Myocyte (in vitro differentiated cells): ENCODE measurements at places on chromosomes 4 and X. TPM values are rescaled to one million over a fixed set of nuclear protein-coding genes. Genes with fewer than 3 reads are reported as not detected.
A peak's percentile ranks its signal among the peaks of the same experiment; 100 is the strongest.

DNA sequence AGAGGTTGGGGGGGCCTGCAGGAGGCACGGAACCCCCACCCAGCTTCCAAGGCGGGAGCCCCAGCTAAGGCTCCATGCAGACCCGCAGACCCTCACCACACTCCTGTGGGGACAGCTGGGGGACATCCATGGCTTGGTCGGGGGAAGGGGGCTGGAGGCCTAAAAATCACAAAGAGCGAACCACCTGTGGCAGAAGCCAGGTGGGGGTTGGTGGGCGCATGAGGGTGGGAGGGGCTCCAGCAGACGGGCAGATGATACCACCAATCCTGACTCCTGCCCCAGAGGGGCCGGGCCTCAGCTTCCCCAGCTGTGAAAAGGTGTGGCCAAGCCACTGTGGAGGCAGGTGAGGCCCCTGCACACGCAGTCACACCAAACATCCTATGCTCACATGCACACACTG, 111.6 kb downstream of the FAM53A start:
- DNase-seq: no peak

Gene AADAT
- 3.7 and 9.1 TPM in 2 replicates for total RNA-seq

Gene RNF175
- total RNA-seq: not detected in 2 replicates

- no peak for DNase-seq
Measured at GRCh38 chr4:135533053-135533452, 1331.5 kb upstream of the PABPC4L start.

DNA sequence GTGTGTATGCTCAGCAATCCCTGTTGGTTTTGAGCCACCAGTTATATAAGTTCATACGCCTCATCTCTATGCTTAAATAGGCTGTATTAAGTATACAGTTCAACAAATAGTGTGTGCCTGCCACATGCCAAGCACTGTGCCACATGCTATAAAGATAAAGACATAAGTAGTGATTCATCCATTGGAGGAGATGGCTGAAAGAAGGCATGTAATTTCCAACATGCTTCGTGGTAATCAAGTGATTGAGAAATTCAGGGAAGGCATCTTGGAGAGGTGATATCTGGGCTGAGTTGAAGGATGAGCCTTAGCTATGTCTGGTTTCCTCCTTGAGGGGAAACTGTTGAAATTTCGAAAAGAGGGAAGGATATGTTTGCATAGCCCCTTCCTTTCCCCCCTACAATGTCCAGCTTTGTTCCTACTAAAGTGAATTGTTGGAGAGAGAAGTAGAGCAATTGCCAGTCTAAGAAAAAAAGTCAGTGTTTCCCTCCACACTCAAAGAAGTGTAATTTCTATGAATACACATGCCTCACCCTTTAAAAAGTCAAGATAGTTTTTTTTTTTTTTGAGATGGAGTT, 96.5 kb downstream of the ARHGAP10 start:
- no peak for DNase-seq

DNA sequence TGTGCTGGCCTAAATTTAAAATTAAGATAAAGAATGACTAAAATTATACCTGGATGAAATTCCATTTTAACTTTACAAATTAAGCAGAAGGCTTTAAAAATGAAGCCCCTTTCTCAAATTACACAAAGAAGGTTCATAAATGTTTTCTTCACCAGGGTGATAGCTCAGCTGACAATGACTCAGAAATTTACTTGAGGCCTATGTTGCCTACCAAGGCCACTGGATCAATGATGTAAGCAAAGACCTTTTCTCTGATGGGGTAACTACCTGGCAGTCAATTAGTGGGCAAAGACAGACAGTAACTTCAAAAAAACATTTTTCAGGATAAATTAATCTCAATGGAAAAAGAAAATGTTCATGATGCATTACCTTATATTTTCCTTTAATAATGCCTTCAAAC, 23.9 kb upstream of the GPR34 start:
- peak; percentile 41 for DNase-seq

- peak; percentile 40 for DNase-seq
Measured at GRCh38 chrX:119236623-119237561, 807 bp downstream of the PGRMC1 start.

DNA sequence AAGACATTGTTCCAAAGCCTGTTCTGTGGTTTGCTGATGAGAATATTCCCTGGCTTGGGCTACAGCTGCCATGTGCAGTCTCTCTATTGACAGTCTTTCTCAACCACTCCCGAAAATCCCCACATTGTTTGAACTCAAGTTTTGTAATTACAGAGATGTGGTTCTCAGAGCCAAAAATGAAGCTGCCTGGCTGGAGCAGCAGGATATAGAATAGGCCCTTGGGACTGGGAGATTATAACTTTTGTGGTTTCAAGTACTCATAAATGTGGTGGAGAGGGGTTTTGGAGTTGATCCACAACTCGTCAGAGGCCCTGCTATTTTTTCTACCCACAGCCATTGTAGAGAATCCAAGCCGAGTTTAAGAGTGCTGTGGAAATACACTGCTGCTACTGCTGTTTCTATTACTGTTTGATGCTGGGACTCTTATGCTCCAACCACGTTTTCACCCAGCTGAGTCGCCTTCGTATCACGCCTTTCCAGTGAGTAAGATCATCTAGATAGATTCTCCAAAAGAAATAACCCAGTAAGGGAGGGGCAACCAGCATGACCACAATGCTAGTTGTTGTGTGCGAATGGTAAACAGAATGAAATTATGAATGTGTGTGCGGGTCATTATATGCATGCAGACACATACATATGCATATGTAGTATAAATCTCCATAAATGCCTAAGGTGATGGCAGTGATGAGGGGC, 57.1 kb upstream of the ATXN3L start:
- DNase-seq: peak; percentile 97

GRCh38 chrX:38880296-38880854, 79.1 kb downstream of the MID1IP1 start:
- DNase-seq: peak; percentile 25

- peak; percentile 18 for DNase-seq
Measured at GRCh38 chr4:6332042-6332668, 62.5 kb downstream of the WFS1 start.

Gene CAMK2D
- 265 and 306 TPM in 2 replicates for total RNA-seq

GRCh38 chr4:3213106-3213425, 35.9 kb upstream of the MSANTD1 start:
- DNase-seq: no peak

DNA sequence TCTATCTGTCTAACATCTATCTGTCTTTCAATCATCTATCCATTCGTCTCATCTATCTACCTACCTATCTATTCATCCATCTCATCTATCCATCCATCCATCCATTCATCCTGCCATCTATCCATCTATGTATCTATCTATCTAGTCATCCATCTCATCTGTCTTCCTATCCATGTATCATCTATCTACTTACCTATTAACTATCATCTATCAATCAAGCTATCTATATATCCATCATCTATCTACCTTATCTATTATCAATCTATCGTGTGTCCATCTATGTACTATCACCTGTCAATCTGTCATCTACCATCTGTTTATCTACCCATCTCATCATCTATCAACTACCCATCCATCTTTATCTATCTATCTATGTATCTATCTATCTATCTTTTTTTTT, 217.7 kb downstream of the CRLF2 start:
- DNase-seq: no peak

- DNase-seq: no peak
Measured at GRCh38 chrX:119411959-119412358, 12.8 kb downstream of the SLC25A43 start.

DNA sequence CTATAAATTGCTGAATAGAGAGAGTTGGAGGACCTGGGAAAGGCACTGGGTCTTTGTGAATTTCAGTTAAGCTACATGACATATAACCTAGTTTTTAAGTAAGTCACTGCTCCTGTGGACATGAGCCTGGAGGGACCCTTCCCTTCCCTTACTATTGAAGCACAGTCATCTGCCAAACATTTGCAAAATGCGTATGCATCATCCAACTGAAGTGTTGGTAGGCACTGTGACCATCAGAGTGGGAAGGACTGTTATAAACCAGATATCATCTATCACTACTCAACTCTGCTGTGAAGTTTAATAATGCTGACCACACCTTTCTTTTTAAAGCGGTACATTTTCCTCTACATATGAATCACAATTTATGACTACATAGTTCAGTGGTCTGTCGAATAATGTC, 5.2 kb downstream of the GABRA3 start:
- no peak for DNase-seq

DNA sequence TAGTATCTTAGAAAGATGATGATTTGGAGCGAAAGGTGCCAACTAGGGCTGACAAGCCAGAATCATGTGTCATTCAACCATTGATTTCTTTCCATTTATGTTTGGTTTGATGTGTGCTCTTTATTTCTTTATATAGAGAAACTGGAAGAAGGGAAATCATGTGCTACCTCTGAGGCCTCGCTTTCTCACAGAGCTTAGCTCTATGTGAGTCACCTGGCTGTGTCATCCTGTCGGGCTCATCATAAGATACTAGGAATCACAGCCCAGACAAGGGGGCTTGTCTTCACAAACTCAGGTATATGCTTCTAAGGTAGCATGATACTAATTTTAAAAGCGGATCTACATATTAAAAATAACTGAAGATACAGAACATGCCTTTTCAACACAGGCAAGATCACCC, 81.7 kb upstream of the GPM6B start:
- no peak for DNase-seq
